Esophagus squamous epithelium (tissue), 5 donors: ENCODE measurements at places on chromosomes 1 and 21. TPM values are rescaled to one million over a fixed set of nuclear protein-coding genes. Genes with fewer than 3 reads are reported as not detected.

Gene PHLDA3
- total RNA-seq, result 74.2 TPM

Gene CFAP141
- not detected for total RNA-seq

- peaks cover 27% of the 10 kb centered on the region for H3K4me1 ChIP-seq
- peaks cover 41% of the 10 kb centered on the region for H3K36me3 ChIP-seq
- H3K27ac ChIP-seq, result peak overlapping the region; percentile 62
- H3K4me3 ChIP-seq, result peak overlapping the region; percentile 65
- DNase-seq, result no peak
- no peaks in the 10 kb centered on the region for H3K27me3 ChIP-seq
Observed at GRCh38 chr1:31587720-31588423, 11.6 kb downstream of the TINAGL1 start.

Gene S100A16
- total RNA-seq, result 1,372 TPM

DNA sequence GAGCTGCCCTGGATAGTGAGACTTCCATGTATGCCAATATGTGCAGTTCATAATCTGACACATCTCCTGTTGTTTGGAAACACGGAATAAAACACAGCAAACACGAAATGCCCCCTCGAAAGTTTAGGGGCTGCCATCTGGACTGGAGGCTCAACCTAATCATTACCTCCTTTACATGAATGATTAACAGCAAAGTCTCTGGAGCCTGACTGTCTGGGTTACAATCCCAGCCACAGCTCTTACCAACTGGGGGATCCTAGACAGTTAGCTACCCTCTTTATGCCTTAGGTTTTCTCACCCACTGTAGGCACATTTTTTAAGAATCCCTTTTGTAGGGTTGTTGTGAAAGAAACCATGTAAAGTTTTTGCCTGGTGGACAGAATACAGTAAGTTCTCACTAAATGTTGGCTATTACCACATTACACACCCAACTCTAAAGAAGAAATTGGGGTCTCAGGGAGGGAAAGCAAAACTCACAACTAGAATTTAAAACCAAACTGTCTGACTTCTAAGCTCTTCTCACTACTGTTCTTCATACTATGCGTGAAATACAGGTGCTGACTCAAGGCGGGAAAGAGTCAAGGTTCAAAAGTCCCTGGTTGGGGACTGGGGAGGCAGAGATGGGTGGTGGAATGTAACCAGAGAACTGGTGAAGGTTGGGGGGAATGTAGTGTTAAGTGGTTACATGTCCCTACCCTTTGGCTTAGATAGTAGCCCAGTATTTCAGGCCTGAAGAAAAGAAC, 24.2 kb downstream of the CYP4A22 start:
- H3K36me3 ChIP-seq, result no peaks in the 10 kb centered on the region
- H3K4me3 ChIP-seq, result no peak overlapping the region

DNA sequence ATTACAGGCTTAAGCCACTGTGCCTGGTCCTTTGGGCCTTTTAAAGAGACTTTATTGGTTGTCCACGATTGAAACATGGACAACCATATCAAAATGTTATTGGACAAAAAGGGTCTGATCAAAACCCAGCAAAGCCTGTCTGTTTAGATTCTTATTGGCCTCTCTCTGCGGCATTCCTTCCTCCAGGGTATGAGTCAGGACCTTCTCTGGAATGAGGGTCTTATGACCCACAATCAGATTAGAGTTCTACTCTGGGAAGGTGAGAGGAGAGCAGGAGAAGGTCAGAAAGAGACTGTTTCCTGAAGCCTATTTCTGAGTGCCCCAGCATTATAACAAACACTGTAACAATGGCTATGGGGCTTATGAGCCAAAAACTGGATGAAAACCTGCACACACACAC, 7.9 kb downstream of the LURAP1 start:
- H3K36me3 ChIP-seq, result peaks cover 10% of the 10 kb centered on the region
- DNase-seq, result no peak
- no peaks in the 10 kb centered on the region for H3K27me3 ChIP-seq
- H3K4me1 ChIP-seq, result no peaks in the 10 kb centered on the region
- H3K4me3 ChIP-seq, result no peak overlapping the region
- no peak overlapping the region for H3K27ac ChIP-seq

- DNase-seq, result no peak
- H3K27me3 ChIP-seq, result no peaks in the 10 kb centered on the region
- H3K36me3 ChIP-seq, result no peaks in the 10 kb centered on the region
- H3K4me3 ChIP-seq, result no peak overlapping the region
Observed at GRCh38 chr21:39104911-39105310, 78.3 kb downstream of the PSMG1 start.

DNA sequence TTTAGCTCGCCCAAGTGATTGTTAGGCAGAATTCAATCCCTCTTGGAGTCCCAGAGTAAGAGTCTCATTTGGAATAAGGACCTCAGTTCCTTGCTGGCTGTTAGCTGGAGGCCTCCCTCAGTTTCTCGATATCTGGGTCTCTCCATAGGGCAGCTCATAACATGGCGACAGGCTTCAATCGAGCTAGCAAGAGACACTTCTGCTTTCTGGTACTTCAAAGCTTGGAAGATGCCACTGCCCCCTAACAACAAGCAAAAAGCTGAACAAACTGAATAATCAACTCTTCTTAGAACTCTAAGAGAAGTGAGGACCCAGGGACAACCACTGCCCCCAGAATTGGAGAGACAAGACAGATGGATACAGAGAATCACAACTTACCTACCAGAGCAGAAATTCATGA, 86.2 kb downstream of the TEX35 start:
- no peak for DNase-seq
- H3K4me3 ChIP-seq, result no peak overlapping the region
- no peak overlapping the region for H3K27ac ChIP-seq
- no peaks in the 10 kb centered on the region for H3K27me3 ChIP-seq

- DNase-seq, result no peak
- H3K36me3 ChIP-seq, result no peaks in the 10 kb centered on the region
- no peak overlapping the region for H3K4me3 ChIP-seq
- peaks cover 23% of the 10 kb centered on the region for H3K27me3 ChIP-seq
- no peak overlapping the region for H3K27ac ChIP-seq
Observed at GRCh38 chr1:6246497-6247467, 2.8 kb downstream of the HES3 start.

Gene AQP10
- total RNA-seq, result not detected

GRCh38 chr1:42422737-42423136, 33.1 kb downstream of the ZMYND12 start:
- no peaks in the 10 kb centered on the region for H3K36me3 ChIP-seq
- H3K4me1 ChIP-seq, result peaks cover 4% of the 10 kb centered on the region
- H3K4me3 ChIP-seq, result no peak overlapping the region
- DNase-seq, result no peak
- H3K27ac ChIP-seq, result no peak overlapping the region

- H3K36me3 ChIP-seq, result no peaks in the 10 kb centered on the region
- H3K27ac ChIP-seq, result no peak overlapping the region
- H3K4me1 ChIP-seq, result no peaks in the 10 kb centered on the region
- no peaks in the 10 kb centered on the region for H3K27me3 ChIP-seq
Observed at GRCh38 chr1:53342735-53343470, 15.0 kb upstream of the LRP8 start.

DNA sequence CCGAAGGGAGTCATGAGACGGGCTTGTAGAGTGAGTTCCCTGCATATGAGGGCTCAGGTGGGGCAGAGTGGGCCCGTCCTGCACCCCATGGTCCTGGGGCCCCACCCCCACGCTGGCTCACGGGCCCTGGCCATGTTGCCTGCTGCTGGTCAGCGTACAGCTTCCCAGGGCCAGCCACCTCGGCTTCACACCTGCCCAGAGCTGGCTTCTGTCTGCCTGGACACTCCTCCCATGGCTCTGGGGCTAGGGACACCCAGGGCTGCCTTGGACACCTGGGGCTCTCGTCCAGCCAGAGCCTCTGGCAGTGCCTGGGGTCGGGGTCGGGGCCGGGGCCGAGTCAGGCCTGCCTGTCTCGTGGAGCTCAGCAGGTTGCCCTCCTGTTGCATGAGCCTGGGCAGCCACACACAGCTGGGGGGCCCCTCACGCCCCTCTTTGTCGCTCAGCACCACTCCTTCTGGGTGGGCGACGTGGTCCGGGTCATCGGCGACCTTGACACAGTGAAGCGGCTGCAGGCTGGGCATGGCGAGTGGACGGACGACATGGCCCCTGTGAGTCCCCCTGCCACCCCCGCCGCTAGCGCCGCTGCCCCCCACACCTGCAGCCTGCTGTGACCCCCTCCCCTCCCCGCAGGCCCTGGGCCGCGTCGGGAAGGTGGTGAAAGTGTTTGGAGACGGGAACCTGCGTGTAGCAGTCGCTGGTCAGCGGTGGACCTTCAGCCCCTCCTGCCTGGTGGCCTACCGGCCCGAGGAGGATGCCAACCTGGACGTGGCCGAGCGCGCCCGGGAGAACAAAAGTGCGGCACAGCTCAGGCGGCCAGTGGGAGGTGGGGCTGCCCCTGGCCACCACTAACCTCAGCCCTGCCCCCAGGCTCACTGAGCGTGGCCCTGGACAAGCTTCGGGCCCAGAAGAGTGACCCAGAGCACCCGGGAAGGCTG, 5.5 kb upstream of the MMP23B start:
- peaks cover 5% of the 10 kb centered on the region for H3K27me3 ChIP-seq
- H3K36me3 ChIP-seq, result peaks cover 26% of the 10 kb centered on the region
- H3K4me1 ChIP-seq, result peaks cover 28% of the 10 kb centered on the region
- peak overlapping the region; percentile 71 for H3K27ac ChIP-seq

Gene ARHGEF16
- 20.9 TPM for total RNA-seq

- H3K27me3 ChIP-seq, result no peaks in the 10 kb centered on the region
- no peak for DNase-seq
- no peaks in the 10 kb centered on the region for H3K36me3 ChIP-seq
- peaks cover 9% of the 10 kb centered on the region for H3K4me1 ChIP-seq
- H3K27ac ChIP-seq, result no peak overlapping the region
Observed at GRCh38 chr1:93690341-93690740, 8.7 kb upstream of the BCAR3 start.

DNA sequence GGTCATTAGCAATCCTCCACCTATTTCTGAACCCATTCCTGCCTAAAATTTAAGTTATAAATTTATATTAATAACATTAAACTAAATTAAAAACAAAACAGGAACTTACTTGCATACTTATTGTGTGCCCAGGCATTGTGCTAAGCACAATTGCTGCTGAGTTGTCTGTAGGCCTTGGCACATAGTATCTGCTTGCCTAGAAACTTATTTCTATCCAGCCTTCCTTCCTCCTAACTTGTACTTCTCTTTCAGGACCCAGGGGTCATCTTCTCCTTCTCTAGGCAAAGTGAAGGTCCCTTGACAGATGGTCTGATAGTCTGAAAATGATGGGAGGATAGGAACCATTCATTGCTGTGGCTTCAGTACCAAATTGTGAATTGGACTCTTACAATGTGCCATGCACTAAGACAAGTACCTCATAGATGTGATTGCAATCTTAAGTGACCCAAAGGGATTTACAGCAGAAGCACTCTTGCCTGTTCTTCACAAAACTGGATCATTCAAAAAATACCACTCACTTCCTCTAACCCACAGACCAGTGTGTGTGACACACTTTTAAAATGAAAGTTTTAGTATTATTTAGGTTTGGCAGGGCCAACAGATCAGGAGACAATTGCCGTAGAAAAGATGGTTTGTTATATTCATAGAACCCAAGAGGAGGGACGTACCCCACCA, 10.3 kb upstream of the CD101 start:
- no peaks in the 10 kb centered on the region for H3K4me1 ChIP-seq
- H3K4me3 ChIP-seq, result no peak overlapping the region
- H3K27me3 ChIP-seq, result no peaks in the 10 kb centered on the region
- H3K27ac ChIP-seq, result peak overlapping the region; percentile 71
- peaks cover 3% of the 10 kb centered on the region for H3K36me3 ChIP-seq

Gene SLC45A1
- total RNA-seq, result 1.2 TPM
